ENCODE measurements at places on chromosomes 7 and 10. TPM values are rescaled to one million over a fixed set of nuclear protein-coding genes. Genes with fewer than 3 reads are reported as not detected.

SLC26A4 gene
- polyA plus RNA-seq, result 2.1 TPM

FKBP6 gene
- 0.26 TPM for polyA plus RNA-seq

STOX1 gene
- polyA plus RNA-seq, result 12.4 TPM

MGMT gene
- polyA plus RNA-seq, result 20.5 TPM

TBL2 gene
- 41.1 TPM for polyA plus RNA-seq

HMX3 gene
- not detected for polyA plus RNA-seq

OR6V1 gene
- polyA plus RNA-seq, result not detected

HACD1 gene
- 14.6 TPM for polyA plus RNA-seq

GPR37 gene
- 1.0 TPM for polyA plus RNA-seq

MEIG1 gene
- polyA plus RNA-seq, result 2.9 TPM

HOXA7 gene
- 31.7 TPM for polyA plus RNA-seq

CASP7 gene
- 24.6 TPM for polyA plus RNA-seq

CPA5 gene
- 0.23 TPM for polyA plus RNA-seq

AKR1C2 gene
- 4.7 TPM for polyA plus RNA-seq

AZGP1 gene
- 56.0 TPM for polyA plus RNA-seq

GIMAP2 gene
- polyA plus RNA-seq, result 7.9 TPM

- no peak for DNase-seq
Observed at GRCh38 chr7:139854124-139854511, 25.1 kb downstream of the TBXAS1 start.

GRCh38 chr7:112594397-112594796 is 113.6 kb downstream of the LSMEM1 start:
- DNase-seq, result no peak

DNA sequence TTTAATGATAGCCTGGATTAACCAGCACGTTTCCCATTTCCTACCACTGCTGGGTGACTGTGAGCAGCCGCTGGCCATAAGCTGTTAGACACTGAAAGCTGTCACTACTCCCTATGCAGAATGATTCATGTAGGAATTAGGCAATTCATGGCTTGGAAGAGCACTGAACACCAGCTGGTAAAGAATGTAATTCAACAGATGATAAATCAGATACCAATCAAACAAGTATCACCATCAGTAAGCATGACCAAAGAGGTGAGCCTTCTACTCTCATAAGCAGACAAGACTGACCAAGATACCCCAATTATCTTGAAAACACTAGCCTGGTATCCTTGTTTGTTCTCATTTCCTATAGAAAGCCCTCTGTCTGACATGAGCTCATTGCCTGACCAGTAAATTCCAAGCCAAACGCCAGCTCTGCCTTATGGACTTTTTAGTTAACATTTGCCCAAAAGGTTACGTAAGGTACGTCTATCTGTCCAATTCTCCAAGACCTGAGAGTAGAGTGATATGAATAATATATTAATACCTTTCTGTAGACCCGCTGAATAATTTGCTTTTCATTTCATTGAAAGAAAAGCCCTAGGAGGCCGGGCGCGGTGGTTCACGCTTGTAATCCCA is 127.7 kb downstream of the ELMO1 start:
- no peak for DNase-seq

DNA sequence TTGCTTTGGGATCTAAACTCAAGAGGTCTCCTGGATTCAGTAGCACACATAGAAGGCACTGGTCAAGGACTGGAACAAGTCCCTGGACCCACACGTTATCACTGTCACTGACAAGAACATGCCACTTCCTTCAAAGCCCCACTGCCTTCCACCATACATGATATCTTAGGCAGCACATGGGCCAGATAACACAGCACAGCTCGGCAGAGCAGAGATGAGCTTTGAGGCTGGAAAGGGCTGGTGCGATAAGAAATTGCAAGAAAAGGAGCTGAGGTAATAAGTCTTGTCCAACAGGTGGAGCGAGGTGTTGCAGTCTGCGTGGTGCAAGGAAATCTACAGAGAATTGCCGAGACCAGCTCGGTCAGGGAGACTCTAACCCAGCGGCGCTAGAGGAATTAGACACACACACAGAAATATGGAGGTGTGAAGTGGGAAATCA is 139.8 kb upstream of the CDK13 start:
- DNase-seq, result no peak

GRCh38 chr10:105702211-105702610 is 1061.1 kb downstream of the SORCS3 start:
- no peak for DNase-seq

DNA sequence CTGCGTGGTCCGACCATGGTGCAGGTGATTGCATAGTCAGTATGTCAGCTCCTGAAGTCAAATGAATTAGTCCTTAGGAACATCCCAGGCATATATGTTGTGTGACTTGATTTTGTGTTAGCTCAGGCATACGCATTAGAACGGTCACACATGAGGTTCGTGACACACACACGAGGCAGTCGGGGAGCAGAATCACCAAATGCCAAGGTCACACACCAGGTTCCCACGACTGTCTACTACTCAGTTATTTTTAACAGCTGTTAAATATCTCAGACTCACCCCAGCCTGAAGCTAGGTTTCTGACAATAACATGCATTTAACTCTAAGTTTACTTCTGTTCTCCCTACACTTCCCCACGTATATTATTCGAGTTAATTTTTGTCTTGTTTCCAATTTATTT is 54.8 kb downstream of the DYNC2I1 start:
- no peak for DNase-seq

GRCh38 chr10:6817770-6818169 is 237.7 kb upstream of the PRKCQ start:
- DNase-seq, result no peak

GRCh38 chr7:117072620-117073118 is 119.4 kb downstream of the ST7 start:
- no peak for DNase-seq

GRCh38 chr7:4702961-4703512 is 20.9 kb downstream of the FOXK1 start:
- DNase-seq, result no peak

GRCh38 chr7:16114633-16115032 is 306.7 kb downstream of the CRPPA start:
- DNase-seq, result no peak

- DNase-seq, result no peak
Observed at GRCh38 chr7:2237109-2237602, 4.4 kb upstream of the MAD1L1 start.

- no peak for DNase-seq
Observed at GRCh38 chr7:1588978-1589377, 19.1 kb upstream of the PSMG3 start.

DNA sequence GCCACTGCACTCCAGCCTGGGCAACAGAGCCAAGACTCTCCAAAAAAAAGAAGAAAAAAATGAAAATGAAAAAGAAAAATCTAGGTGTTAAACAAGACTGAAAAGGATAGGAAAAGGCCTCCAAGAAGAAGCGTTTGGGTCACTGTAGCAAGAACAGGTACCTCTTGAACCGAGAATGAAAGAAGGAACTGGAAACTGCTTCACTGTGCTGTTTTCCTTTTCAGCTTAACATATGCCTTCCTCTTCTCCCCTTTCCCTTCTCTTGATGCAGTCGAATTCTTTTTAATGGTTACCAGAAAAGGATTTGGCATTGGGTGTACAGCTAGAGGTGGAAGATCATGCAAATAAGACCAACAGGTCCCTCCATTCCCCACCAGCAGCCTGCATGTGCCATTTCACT is 28.1 kb downstream of the LRRC4 start:
- DNase-seq, result no peak

- DNase-seq, result no peak
Observed at GRCh38 chr10:79159785-79160184, 91.0 kb downstream of the ZMIZ1 start.

DNA sequence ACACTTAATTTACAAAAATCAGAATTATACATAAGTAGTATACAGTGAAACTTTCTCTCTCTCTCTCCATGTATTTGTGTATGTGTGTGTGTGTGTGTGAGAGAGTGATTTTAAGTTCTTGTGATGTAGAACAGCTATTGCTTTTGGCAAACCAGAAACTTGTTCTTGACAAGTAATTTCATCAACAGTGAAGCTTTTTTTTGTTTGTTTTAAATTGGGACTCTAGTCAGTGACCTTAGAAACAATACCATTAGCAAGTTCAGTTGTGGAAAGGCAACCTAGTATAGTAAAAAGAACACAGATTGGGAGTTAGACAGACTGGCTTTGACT is 319.1 kb downstream of the PTEN start:
- no peak for DNase-seq

- DNase-seq, result peak; percentile 68
Observed at GRCh38 chr7:137169282-137169698, 174.2 kb downstream of the PTN start.

DNA sequence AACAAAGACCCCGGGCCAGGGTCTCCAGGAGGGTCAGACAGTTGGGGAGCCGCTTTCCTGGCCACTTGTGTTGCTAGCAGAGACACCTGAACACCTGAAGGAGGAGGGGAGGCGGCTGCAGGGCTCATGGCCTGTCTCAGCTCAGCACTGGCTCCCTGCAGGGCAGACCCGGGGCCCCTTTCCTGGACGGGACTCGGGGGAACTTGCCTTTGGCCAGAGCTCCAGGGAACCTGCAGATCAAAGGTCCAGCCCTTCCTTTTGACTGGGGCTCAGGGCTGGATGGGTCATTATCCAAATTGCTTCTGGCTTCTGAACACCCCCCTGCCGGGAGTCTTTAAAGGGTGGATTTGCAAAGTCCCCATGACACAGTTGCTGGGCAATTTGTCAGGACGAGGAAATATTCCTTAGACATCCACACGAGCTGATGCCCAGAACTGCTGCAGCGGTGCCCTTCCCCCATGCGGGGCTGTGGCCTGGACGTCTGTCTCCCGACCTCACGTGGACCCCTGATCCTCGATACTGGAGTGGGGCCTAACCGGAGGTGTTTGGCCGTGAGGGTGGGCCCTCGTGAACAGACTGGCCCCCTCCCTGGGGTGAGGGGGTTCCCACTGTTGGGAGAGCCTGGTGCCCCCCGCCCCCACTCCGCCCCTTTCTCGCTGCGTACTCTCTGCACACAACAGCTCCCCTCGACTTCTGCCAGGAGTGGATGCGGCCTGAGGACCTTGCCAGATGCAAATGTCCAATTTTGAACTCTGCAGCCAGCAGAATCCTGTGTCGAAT is 194.3 kb downstream of the ELFN1 start:
- DNase-seq, result no peak

DNA sequence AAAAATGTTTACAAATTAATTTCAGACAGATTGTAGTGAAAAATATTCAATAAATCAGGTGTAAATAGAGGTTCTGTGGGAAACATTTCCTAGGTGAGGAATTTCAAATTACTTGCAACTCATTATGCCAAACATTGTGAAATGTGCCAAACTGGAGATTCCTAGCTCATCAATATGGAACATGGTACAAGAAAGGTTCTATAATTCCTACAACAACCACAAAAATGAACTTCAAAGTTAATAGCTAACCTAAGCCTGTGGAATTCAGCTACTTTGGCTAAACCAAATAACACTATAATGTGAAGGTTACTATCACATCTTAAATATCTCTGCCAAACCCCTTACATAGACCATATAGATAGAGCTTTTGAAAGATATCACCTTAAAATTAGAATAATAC is 223.3 kb upstream of the HGF start:
- DNase-seq, result no peak

DNA sequence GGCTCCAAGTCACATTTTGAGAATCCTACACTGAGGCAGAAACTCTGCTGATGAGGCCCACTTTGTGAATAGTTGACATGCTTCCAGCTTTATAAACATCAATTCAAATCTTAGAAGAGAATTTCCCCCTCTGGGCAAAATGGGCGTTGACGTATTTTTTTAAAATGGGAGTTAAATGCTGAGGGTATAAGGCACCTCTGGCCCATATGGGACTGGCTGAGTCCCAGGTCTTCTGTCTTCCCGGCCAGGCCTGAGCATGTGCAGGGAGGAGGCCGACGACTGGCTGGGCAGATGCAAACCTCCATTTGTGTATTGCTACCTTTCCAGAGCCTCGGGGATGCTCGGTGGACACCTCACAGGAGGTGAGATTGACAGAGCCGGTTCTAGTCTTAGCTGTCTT is 37.7 kb downstream of the BUB3 start:
- no peak for DNase-seq

GRCh38 chr10:103533827-103534226 is 40.3 kb downstream of the NEURL1 start:
- DNase-seq, result no peak

- no peak for DNase-seq
Observed at GRCh38 chr7:63900394-63901203, 98.0 kb upstream of the ZNF722 start.

Data from renal cortex interstitium (tissue), 15 donors.